Progenitor cell of endocrine pancreas (in vitro differentiated cells): ENCODE measurements at places on chromosomes 3 and 15.

DNA sequence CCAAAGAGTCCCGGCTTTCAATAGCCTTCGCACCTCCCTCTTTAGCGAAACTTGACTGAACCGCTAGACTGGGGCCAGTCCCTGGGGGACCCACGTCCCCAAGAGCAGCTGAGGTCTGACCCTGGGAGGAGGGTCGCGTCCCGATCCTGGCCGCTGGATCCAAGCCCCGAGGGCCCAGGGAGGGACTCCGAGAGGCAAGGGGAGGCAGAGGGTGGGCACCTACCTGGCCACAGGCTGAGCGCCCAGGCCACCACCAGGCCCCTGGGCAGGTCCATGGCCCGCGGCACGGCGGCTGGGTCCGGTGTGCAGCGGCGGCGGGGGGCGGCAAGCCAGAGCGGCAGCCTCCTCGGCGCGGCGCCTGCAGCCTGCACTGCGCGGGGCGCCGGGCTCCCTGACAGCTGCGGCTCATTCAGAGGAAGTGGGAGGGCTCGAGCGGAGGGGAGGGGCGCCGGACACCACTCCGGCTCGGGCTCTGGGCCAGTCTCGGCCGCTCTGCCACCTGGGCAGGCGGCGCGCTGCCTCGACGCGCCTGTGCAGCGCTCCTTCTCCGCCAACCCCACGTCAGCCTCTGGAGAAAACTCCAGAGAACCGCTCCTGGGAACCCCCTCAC is at the start of gene ITGA11:
Gene ITGA11 (minus strand): TSS at position 372 of the 610 bp plus-strand sequence. CDS start 97 bp downstream, at position 275.
- peak; percentile 47 for DNase-seq

GRCh38 chr15:78922527-78922926 is 22.3 kb downstream of the CTSH start:
- DNase-seq = no peak

DNA sequence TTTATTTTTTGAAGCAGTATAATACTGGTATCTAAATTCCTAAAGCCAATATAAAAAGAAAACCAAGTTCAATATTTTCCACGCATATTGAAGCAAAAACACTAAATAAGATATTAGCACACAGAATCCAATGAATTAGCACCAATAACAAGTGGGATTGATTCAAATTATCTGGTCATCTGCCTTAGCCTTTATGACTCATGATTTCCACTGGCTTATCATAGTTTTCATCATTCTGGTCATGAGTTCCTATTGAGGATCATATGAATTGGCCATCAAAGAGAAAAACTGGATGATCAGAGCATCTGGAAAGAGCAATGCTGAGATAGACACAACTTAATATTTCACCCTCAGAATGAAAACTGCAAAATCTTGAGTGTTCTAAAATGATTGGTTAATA is 809.9 kb downstream of the MCTP2 start:
- DNase-seq = no peak

- DNase-seq = no peak
These were observed 557.8 kb upstream of the CCDC54 start for GRCh38 chr3:106819440-106819839.

DNA sequence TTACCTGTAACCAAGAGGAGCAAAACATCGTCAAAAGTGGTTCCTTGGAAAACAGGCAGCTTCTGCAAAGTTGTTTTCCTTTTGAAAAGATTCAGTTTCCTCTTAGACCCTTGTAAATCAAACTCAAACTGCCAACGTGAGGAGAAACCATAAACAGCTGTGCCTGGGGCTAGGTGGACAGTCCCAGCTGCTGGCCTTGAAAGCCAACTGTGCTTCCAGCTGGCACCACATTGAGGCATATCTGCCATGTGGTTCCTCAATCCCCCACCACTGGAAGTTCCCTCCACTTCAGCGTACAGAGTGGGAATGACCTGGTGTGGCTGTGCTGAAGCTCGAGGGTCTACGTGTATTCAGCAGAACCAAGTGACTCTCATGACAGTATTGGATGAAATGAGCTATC is 40.9 kb downstream of the HRH1 start:
- no peak for DNase-seq
